ENCODE measurements at places on chromosomes 1 and 21. TPM values are rescaled to one million over a fixed set of nuclear protein-coding genes. Genes with fewer than 3 reads are reported as not detected.

- no peak for DNase-seq
These were observed at the start of gene WLS for GRCh38 chr1:68232289-68233148. Gene WLS, minus strand, starts transcription at chr1:68232523. Its CDS starts 224 bp downstream, at chr1:68232299.

DNA sequence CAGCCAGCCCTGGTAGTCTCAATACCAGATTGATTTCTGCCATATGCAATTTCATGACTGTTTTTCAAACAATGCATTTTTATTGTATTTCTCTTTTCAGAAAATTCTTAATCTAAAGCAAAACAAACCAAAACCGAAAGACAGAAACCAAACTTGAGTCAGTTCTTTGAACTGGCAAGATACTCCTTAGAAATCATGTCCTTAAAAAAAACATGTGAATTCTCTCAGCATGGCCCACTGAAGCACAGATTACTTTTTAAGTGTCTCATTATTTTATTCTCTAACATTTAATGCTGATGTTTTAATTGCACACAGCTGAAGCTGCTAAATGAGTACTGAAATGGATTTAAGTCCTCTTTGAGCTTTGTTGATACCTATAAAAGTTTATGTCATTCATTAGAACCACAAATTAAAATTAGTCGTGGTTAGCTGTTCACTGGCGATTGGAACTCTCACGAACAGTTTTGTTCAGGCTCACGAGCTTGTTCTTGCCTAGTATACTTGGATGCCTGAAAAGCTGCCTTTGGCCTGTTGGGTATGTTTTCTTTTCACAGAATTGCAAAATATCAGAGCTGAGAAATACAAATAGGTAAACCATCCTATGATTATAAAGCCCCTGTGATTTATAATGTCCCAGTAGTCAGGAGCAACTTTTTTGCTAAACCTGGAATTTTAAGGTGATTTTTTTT, 87.5 kb downstream of the CAMTA1 start:
- DNase-seq, result peak; percentile 78

GRCh38 chr1:115949156-115949555, 27.2 kb upstream of the SLC22A15 start:
- DNase-seq, result no peak

DNA sequence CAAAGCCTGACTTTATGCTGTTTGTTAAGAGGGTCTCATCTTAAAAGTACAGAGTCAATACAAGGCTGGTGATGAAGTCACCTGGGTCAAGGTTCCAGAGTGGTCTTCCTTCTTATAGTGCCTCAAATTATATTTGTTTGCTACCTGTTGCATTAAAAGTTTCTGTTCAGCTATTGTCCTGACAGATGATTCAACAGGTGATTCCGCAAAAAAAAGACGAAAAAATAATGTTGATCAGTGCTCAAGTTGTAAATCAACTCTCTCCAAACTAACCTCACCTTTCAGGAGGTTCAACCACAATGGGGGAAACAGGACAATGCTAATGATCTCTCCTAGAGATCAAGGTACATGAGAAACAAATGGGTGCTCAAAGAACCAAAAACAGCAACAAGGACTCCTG, 35.7 kb downstream of the HSF2BP start:
- DNase-seq, result no peak

GRCh38 chr1:3366126-3367051, 88.1 kb upstream of the ARHGEF16 start:
- no peak for DNase-seq

DNA sequence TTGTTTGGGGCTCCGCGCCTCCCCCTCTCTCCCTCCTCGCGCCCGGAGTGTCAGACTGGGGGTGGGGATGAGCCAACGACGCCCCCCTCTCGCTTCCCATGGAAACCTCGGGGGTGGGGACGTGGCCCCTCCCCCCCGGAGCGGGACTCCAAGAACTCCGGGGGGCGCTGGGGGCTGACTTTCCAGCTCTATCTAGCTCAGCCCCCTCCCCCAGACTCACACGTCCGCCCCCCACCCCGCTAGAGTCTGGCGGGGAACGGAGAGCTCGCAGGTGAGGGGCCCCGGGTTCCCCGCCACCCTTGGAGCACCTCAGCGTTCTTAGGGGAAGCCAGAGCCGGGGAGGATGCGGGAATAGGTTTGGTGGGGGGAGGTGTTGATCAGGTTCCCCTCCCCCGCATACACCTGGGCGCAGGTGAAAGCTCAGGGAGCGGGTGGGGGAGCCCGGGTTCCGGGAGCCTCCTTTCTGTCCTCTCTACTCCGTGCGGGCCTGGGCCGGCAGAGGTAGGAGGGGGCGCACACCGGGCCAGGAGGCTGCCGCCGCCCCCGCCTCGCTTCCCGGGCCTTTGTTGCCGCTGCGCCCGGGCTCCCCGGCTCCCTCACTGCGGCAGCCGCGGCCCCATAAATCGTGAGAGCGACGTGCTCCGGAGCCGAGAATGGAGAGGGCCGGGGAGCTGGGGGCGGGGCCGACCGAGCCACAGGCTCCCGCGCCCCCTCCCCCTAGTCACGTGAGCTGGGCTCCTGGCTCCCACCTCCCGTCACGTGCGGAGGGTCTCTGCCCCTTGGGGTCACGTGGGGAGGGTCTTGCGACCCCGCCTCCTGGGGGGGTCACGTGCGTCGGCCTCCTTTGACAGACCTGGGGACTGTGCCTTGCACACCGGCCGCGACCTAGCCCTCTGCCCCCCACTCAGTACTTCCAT, 1.9 kb downstream of the EFNA3 start:
- DNase-seq, result peak; percentile 40

DNA sequence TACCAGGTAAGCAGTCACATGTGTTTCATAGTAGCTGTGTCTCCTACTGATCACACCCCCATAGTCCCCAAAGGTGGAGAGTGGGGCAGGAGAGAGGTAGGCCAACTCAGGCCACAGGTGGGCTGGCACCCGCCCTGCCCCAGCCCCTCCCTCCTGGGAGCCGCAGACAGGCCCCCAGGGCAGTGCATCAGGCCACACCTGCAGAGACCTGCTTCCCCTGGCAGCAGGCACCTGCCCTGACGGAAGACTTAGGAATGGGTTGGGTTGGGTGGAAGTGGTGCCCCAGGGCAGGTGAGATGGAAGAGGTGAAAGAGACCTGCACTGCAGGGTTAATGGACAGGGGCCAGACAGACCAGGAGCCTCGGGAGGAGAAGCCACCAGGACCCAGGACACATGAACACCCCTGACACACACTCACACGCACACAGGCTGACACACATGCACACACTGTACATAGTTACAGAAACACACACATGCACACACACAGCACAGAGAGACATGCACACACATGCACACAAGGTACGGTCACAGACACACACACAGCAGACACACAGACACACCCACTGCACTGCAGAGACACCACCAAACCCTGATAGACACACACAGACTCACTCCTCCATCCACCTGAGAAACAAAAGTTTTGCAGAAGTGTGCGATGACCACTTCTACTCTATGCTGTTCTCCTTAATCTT, 1.7 kb upstream of the COL18A1 start:
- no peak for DNase-seq

DNA sequence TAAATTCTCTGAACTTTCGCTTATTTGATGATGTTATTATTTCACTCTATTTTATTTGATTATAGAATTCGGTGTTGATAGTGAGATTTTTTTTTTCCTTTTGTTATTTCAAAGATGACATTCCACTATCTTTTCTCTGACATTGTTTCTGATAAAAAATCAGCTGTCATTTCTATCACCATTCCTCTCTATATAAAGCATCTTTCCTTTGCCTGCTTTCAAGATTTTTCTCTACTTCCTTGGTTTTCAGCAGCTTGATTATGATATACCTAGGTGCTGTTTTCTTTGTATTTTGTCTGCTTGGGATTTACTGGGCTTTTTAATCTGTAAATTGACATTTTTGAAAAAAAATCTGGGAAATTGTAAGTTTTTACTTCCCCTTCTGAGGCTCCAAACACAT, 344.0 kb downstream of the HLX start:
- no peak for DNase-seq

NKAIN1 gene
- total RNA-seq, result not detected

GRCh38 chr21:31967334-31967733, 94.5 kb downstream of the HUNK start:
- DNase-seq, result no peak

DNA sequence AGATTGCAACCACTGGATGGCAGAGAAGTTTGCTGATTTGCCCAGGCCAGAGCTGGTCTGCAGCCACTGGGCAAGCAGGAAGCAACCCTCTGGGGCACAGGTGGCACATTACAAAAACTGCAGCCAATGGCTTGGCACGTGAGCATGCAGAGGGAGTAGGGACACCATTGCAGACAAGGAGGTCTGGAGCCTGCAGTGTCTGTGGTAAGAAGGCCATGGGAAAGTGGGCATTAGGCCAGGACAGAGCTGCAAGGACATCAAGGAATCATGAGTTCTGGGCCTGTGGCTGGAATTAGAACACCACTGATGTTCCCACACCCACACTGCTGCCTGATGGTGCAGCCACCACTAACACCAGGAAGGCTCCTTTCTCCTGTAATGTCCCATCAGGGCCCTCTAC, 113.0 kb downstream of the TSEN15 start:
- DNase-seq, result no peak

GRCh38 chr1:67977756-67978155, 72.7 kb downstream of the DIRAS3 start:
- no peak for DNase-seq

DNA sequence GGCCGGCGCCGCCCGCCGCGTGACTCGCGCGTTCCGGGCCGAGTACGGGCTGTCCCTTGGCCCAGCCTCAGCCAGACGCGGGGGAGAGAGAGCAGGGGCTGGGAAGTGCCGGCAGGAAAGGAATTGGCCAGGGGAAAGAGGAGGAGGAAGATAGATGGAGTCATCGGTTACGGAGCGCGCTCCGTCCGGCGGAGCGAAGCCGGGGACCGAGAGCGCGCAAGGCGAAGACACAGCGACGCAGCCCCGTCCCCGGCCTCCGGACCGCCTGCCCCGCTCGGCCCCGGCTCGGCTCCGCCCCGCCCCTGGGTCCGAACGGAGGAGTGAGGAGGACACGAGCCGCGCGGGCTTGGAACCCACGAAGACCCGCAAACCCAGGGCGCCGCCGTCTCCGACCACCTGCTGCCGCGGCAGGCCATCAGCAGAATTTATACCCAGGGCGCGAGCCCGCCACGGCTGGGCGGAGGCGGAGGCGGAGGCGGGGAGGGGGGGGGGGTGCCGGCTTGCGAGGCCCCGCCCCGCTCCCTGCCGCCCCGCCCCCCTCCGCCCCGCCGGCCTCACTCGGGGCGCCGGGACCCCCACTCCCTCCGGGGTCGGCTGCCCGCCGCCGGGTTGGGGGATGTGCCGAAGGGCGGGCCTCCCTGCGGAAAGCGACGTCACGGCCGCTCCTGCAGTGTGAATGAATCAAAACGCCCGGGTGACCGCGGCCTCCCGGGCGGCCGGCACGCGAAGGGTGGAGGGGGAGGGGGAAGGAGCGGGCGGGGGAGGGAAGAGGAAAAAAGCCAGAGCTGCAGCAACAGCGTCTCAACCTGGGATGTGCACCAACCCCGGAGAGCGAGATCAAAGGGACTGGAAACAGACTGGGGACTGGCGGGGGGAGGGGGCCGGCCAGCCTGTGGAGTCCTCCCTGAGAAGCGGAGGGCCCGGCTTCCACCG, at the start of gene LHX4:
Gene LHX4 (plus strand): TSS at position 782 of the 933 bp plus-strand sequence. CDS start 266 bp downstream, outside the sequence.
- DNase-seq, result no peak

TP73 gene
- not detected for total RNA-seq

DNA sequence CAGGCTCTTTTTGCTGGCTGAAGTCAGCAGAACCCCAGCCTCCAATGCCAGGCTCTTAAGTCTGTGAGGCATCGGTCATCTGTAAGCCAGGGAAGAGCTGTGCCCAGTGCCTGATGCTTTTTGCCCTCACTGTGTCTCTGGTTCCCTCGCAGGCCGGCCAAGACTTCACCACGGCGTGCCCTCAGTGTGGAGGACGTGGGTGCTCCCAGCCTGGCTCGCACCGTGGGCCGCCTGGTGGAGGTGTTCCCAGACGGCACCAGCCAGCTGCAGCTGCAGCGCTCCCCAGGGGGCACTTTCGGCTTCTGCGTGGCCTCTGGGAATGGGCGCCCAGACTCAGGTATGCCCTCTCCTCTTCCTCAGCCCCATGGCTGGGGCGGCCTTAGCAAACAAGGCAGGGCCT, 32.5 kb downstream of the KIAA1614 start:
- no peak for DNase-seq

TRIM58 gene
- total RNA-seq, result 2.9 TPM

RSPO1 gene
- total RNA-seq, result not detected

GRCh38 chr1:226424221-226425003, 16.5 kb upstream of the PARP1 start:
- no peak for DNase-seq

SLC30A10 gene
- not detected for total RNA-seq

GRCh38 chr1:117231748-117232373, 21.1 kb upstream of the VTCN1 start:
- DNase-seq, result no peak

DNA sequence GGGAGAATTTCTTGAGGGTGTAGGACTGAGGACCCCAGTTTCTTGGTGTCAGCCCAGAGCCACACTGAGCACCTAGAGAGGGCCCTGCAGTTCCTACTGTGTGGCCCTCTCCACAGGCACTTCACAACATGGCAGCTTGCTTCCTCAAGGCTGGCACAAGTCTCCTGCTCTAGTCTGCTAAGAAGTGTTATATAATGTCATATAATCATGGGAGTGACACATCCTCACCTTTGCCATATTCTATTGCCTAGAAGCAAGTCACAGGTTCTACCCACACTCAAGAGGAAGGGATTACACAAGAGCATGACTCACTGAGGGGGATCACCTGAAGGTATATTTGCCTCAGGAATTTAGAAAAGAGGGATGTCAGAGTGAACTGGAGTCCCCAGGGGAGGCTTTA, 5.5 kb upstream of the SNX27 start:
- no peak for DNase-seq

GRCh38 chr1:29383746-29384371, 147.5 kb downstream of the PTPRU start:
- no peak for DNase-seq

PGM1 gene
- 12.6 TPM for total RNA-seq

DNA sequence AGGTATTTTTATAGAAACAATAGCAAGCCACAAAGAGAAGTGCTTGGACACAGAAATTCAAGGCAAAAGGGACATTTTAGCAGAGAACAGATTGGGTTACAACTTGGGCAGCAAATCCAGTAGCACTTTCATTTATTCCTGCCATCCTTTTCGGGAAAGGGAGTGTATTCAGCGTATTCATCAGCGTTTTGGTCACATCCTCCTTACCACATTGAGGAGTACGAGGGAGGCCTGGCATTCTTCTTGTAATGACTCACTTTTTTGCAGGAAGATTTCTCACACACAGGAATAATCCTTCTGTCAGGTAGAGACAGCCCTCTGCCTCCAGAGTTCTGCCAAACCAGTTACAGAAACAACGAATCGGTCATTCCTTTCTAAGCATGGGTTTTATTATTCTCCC, 18.1 kb upstream of the FAM78B start:
- DNase-seq, result no peak

- peak; percentile 71 for DNase-seq
These were observed 26.7 kb upstream of the RBM15 start for GRCh38 chr1:110312188-110313121.

GRCh38 chr1:150976879-150977694, 2.5 kb upstream of the CERS2 start:
- peak; percentile 93 for DNase-seq

DNA sequence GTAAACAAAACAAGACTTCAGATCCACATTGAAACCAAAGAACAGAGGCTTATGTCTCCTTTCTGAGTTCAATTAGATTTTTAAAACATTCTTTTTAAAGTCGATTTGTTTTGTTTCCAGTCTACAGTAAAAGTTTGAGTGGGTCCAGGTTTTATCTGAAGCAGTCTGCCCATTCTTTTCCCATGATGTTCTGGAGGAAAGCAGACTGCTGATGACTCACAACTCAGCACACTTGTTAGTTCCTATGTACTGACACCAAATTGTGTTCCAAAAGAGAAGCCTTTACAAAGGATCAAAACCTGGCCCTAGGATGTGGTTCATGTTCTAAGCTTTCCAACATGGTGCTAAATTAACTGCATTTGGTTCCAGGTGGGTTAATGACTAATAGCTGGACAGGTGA, 11.4 kb upstream of the CCN1 start:
- no peak for DNase-seq

PGLYRP4 gene
- 0.20 TPM for total RNA-seq
